ENCODE measurements at places on chromosomes 4 and X.

DNA sequence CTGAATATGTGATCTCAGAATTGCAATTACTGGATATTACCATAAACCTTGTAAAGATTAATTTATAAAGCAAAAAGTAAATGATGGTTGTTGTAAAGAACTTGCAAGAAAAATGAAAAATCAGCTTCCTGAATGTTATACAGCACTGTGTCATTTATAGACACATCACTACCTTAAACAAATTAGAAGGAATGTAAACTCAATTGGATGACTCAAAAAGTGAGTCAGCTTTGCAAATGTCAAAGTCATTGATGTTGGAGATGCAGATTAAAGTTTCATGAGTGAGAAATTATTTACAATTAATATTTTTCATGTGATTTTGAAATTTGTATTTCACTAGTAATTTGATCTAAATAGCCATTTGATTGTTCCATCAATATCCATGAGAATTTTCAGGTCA is 193.2 kb downstream of the RAPGEF2 start:
- no peak for DNase-seq

DNA sequence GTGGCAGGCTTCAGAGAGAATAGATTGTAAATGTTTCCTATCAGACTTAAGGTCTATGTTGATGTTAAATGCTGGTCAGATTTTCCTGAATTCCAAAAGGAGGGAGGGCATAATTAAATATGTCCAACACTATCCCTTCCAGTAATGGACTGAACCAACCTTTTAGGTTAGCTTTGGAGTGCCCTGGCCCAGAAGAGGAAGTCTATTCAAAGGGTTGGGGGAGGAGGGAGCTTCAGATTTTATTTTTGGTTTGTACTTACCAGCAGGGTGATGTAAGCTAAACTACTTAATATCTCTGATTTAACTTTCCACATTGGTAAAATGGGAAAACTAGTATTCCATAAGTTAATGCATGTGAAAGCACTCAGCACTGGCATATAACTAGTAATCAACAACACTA is 91.1 kb downstream of the RBM46 start:
- no peak for DNase-seq

DNA sequence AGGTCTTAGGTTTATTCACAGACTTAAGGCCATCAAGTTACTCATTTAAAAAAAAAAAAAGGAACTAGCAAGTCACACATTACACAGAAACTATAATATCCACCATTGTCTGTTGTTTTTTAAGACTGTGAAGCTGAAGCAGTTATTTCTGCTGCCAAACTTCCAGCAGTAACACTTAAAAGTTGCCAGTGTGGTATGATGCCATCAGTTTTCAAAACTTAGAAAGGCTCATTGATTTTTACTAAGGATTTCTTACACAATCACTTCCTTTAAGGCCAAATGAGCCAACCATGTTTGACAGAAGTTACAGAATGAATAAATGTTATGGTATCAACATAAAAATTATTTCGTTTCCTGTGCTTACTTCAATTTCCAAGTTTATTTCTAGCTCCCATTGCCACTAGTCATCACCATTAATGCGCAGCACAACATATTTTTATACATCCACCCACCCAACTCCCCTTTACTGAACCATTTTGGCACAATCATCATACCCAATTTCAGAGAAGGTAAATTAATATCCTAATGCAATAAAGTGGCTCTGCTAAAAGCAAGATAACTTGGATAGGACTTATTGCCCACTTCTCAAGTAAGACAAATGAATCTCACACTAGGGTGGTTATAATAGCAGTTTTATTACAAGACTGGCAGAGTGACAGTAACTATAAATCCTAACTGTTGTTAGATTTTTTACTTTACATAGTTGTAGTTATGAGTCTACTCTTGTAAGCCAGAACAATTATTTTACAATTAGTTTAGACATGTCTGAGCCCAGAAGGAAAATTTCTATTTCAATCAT is 13.1 kb downstream of the PDGFC start:
- no peak for DNase-seq

DNA sequence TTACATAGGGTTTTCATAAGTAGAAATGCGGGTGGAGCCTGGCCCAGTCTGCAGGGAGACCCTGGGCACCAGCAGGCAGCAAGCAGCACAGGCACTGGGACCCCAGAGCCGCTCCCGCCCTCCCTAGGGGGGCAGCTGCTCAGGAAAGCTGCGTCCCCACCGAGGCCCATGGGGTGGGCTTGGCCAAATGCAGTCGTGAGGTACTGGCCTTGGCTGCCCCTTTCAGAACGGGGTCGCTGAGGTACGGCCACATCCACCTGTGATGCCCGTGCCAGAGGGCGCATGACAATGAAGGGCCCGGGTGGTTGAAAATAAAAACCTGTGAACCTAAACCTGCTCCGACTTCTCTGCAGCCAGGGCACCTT is 16.7 kb downstream of the TMEM175 start:
- no peak for DNase-seq

GRCh38 chr4:77012726-77013125 is 63.1 kb downstream of the CCNI start:
- no peak for DNase-seq

Measured in K562 (cell line).